ENCODE measurements at places on chromosomes 7 and 10.

DNA sequence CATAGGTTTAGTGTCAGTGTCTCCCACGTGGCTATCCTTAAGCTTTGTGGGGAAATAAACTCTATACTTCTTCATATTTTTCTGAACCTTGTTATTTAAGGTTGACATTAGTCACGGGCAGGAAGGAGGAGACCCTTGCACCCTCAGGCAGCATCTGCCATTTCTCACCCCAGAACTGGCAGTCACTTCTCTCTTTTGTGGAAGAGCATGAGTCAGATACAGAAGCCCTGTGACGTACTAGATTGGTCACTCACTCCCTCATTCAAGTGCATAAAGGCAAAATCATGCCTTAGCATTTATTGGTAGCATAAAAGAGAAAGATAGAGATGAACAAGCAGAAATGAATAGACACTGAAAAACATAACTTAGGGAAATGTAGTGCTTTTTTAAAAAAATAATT lies 206.0 kb upstream of the MDFIC start:
- no peak for DNase-seq

- DNase-seq = no peak
Observed at GRCh38 chr7:132073920-132074589, 502.2 kb downstream of the PLXNA4 start.

DNA sequence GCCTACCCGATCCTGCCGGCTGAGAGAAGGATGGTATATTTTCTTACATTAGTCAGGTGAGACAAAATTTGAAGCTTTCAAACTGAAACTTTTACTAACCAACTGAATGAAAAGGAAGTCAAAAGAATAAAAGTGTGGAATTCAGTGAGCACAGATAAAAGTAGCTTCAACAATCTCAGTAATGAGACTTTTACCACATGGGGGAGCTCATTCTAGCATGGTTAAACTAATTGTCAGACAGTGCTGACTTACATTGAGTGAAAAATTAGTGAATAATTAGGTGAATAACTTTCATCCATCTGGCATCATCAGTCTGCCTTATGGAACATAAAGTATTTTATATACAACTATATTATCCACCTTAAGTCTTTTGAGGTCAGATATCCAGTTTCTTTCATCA lies 8.4 kb downstream of the FAM237B start:
- DNase-seq = no peak

DNA sequence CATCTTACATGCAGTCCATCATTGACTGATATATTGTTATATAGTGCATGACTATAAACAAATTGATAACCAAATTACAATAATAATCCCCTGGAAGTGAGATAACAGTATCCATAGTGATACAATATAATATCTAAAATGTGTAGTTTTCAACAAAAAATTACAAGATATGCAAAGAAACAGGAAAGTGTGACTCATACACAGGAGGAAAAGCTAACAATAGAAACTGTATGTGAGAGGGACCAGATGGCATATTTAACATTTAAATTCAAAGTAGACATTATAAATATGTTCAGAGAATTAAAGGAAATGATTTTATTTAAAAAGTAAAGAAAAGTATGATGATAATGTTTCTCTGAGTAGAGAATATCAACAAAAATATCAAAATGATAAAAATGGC lies 8.0 kb downstream of the OR9A2 start:
- DNase-seq = no peak

DNA sequence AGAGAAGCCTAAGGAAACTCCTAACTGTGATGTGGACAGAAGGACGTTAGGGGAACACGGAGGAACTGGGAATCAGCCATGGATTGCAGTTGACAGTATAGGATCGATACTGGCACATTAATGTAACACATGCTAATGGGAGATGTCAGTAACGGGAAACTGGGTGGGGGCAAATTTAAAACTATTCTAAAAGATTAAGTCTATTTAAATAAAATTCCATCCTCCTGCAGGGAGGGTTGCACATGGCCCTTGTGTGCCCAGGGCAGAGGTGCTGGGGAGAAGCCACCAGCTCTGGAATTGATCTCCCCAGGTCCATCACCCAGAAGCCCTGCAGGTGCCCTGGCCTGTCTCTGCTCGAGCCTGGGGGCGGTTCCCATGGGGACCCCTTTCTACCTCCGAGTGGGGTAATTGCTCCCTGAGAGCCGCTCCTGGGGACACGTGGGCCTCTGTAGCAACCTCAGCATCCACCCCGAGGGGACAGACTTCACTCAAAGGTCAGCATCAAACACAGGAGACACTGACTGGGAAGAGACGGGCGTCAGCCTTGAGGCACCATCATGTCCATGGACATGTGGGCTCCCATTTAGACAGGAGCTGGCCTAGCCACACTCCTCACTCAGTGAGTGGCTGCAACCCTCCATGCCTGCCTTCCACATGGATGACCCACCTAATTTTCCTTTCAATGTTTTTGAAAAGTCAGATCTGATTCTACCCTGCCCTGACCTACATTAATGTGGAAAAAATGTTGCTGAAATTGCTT lies 21.1 kb downstream of the SCART1 start:
- DNase-seq = no peak

- DNase-seq = no peak
Observed at GRCh38 chr10:25530306-25530705, 355.5 kb downstream of the GPR158 start.

DNA sequence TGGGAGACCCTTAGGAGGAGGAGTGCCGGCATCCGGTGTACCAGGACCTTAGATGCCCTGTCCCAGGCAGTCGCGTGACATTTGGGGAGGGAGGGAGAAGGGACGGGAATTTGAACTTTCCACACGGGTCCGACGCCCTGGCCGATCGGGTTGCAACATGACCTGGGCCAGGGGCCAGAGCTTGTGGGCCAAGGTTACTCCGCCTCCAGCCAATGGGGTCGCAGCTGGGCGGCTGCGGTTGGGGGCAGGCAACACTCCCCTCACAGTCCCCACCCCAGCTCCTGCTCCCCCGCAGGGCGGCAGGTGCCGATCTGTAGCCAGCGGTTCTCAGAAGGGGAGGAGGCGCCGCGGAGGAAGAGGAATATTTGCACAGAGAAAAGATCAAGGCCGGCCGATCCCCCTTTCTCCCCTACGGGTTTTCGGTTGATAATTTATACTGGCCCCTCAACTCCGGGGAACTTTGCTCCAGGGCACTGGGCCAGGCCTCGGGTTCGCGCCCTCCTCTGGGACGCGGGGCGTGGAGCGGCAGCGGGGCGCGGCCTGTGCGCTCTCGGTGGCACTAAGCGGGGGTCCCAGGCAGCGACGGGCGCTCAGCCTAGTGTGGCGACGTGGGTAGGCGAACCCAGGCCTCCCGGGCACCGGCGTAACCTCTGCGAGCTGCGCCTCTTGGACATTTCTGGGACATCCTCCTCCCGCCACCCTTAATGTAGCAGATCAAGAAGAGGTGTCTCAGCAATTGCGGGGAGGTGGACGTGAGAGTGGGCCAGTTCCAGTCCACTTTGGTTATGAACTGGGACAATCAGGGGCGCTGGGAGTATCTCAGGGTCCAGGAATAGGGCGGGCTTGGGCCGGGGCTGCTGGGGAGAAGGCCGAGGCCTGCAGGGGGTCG lies 1.2 kb downstream of the MLXIPL start:
- no peak for DNase-seq

DNA sequence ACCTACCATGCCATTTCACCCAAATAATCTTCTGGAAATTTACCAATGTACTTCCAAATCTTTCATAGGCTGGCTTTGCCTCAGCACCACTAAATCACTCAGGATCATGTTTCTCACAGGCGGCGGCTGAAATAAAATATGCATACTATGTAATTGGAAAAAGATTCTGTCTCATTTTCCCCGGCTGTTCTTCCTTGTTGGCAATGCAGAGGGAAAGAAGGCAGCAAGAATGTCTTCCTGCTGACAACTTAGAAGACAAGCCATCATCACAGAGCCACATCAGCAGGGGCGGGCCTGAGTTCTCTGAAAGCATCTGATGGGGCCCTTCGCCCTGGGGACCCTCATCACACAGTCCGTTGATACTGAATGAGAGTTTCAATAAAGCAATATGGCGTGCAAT lies 39.2 kb upstream of the COL1A2 start:
- no peak for DNase-seq

DNA sequence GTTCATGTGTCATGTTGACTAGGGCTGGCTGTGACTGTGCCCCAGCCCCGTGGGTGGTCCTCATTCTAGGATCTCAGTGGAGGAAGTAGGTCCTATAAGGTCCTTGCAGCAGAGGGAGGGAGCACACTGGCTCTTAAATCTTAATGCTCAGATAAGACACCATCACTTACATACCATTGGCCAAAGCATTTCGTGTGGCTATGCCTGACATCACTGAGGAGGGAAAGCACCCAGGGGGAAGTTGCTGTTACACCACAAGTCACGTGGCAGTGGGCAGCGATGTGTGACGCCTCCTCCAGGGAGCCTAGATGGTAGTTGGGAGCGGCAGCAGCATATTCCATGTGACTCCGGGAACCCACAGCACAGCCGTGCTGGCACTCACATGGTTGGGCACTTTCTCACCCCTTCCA lies 224.7 kb upstream of the SH2B2 start:
- no peak for DNase-seq

GRCh38 chr7:97480772-97481390 lies 251.0 kb upstream of the TAC1 start:
- DNase-seq = no peak

DNA sequence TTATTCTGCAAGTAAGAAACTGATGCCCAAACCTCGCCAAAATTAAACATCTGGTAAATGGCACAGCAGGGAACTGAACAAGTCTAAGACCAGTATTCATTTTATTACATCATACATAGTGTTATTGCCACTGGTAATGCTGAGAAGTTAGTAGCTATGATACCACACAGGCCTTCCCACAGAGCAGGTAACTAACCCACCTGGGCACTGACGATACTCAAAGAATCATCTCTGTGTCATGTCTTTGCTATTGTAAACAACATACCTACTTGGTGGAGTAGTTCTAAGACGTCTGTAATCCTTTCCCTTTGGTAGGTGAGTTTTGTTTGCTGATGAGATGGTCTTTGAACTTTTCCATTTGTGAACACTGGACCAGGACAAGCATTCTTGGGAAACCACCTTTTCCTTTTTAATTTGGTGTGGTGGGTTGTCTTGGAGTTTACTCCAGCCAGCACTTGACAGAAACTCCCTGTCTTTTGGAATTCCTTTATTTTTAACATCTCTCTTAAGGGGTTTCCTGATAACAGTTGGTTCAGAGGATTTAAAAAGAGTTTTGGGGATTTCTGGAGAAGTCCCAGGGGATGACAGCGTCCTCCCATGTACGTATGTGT lies 40.9 kb downstream of the PDSS1 start:
- no peak for DNase-seq

- no peak for DNase-seq
Observed at GRCh38 chr10:108184114-108184513, 1019.6 kb upstream of the SORCS1 start.

DNA sequence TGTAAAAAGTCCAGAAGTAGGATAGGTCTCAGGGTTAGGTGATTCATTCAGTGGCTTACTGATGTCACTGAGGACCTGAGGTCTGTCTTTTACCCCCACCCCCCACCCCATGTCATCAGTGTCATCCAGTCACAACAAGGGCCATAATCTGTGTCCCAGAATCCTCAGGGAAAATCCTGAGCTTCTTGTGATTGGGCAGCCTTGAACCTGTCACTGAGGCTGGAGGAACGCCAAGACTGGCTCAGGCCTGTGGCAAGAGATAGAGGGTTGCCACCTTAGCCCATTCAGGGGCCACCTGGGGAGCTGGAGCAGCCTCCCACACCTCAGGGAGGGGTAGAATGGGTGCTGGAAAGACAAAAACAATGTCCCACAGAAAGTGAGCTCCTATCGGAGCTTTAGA lies 29.7 kb downstream of the NUB1 start:
- DNase-seq = no peak

- no peak for DNase-seq
Observed at GRCh38 chr10:69960606-69960987, 92.0 kb upstream of the MACROH2A2 start.

GRCh38 chr10:75512203-75512933 lies 80.9 kb downstream of the LRMDA start:
- DNase-seq = no peak

DNA sequence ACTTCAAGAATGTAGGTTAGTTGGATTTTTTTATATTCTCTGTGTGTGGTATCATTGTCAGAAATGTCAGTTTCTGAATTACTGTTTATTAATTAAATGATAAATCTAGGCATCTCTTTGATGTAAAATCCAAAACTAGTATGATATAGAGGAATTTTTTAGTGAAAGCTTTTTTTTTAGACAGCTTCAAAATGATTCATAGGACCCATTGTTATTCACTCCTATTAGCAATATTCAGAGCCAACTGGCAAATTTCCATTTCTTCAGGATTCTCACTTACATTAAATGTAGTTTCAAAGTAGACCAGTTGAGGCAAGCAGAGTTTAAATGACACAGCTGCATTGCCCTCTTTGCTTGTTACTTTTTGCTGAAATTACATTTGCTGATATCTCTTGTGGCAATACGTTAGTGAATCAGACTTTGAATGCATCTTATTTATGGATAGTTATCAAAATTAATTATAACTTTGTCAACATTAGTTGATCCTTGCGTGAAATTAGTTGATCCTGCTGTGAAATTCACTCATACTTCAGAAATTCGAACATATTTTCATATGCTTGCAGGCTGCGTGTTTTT lies 20.3 kb downstream of the ZNF277 start:
- DNase-seq = no peak

- no peak for DNase-seq
Observed at GRCh38 chr10:12416344-12417050, 67.2 kb downstream of the CAMK1D start.

DNA sequence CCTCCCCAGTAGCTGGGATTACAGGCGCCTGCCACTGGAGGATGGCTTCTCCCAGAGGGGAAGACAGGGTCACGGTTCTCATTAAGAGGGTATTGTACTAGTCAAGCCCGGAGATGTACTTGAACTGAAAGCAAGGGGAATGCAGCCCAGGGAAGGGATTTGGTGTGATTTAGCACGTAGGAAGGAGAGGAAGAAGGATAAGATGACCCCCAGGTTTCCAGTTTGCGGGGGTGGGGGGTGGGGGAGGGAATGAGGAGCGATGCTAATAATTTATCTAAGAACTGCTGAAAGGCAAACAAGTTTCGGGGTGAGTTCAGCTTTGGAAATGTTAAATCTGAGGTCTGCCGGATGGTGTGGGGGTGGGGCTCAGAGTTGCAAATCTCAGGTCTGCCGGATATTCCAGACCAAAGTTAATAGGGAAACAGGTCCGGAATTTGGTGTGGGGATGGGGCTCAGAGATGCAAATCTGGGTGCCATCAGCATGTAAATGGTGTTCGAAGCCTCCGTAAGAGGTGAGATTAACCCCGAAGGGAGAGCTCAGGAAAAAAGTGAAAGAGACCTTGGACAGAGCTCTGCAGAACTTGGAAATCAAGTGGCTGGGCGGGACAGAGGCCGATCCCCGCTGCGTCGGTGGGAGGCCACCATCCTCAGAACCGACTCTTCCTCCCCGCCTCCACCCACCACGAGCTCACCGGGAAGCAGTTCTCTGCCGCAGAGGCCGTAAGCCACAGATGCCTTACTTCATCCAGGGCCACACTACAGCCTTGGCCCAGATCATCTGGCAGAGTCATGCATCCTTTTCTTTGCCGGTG lies 1.6 kb upstream of the SEPHS1 start:
- no peak for DNase-seq

All from T follicular helper cell (primary cell).